ENCODE measurements at places on chromosomes 3 and 15.

DNA sequence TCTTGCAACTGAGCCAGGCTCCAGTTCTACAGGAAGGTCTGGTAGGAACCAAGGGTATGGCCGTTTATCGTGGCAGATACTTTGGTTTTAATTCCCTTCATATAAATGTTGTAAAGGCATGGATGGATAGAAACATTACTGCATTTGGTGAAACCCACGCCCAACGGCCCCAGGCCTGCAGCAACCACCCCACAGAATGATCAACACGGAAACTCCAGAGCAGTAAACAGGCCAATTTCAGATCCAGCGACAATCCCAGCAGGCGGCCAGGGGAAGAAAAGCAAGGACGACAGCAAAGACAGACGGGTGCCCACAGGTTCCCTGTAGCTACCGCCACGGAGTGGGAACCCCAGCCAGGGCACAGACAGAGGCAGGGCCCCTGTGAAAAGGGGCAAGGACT lies 32.6 kb upstream of the PCSK6 start:
- no peak for DNase-seq

GRCh38 chr3:57752307-57752706 lies 3.8 kb upstream of the SLMAP start:
- DNase-seq, result no peak

DNA sequence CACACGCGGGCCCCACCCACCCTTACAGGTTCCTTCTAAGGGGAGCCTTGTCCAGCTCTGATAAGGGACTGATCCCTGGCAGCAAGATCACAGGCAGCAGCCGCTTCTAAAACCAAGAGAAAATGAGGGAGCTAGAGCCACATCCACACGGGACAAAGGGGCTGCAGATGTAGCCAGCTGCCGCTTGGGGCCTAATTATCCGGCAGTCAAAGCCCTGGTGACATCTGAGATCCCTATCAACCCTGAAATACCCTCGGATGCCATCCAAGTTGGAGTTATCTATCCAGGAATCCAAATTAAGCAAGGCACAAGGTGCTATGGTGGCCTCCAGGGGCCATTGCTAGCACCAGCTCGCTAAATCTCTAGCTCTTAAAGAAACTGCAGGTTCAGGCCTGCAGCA lies 248.3 kb downstream of the VPS13C start:
- DNase-seq, result no peak

GRCh38 chr15:84582583-84583157 lies 18.1 kb upstream of the ZSCAN2 start:
- no peak for DNase-seq

DNA sequence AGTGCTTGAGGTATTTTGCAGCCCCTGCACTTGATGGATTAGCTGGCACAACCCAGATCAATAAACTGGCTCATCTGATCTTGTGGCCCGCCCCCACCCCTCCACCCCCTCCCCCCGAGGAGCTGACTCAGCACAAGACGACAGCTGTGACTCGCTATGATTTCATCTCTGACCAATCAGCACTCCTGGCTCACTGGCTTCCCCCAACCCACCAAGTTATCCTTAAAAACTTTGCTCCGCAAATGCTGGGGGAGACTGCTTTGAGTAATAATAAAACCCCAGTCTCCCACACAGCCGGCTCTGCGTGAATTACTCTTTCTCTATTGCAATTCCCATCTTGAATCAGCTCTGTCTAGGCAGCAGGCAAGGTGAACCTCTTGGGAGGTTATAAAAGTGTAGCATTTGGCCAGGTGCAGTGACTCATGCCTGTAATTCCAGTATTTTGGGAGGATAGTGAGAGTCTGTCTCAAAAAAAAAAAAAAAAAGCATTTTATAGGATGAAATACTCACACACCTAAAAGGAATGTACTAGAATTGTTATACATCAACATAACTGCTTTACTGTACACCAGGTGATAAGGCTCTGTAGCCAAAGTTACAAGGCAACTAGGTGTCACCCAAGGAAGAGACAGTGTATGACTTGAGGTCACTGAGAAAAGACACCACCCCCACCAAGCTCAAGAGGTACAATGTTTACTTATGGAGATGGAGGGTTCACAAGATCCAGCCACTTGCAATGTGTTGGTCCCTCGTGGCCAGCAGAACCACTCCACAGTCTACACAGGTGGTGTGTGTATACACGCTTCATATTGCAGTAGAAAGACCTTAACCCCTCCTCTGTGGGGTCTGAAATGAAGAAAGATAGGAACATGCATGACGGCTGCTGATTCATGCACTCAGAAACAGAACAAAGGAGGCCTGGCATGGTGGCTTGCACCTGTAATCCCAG lies 8.6 kb downstream of the ZNF445 start:
- DNase-seq, result no peak

Measured in right lung (tissue), 10 donors.